ENCODE measurements at places on chromosomes 11 and 22.

GRCh38 chr11:28176351-28176750 is 68.2 kb downstream of the METTL15 start:
- no peak for DNase-seq

DNA sequence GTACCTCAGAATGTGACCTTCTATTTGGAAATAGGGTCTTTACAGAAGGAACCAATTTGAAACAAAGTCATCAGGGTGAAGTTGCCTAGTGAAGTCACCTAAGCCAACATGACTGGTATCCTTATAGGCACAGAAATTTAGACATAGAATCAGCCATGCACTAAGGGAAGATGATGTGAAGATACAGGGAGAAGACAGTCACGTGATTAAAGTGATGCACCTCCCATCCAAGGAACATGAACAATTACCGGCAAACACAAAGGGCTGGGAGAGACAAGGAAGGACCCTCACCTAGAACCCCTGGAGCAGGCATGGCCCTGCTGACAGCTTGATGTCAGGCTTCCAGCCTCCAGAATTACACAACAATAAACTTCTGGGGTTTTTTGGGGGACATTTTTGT is 3.2 kb upstream of the CRYBB2 start:
- DNase-seq: no peak

DNA sequence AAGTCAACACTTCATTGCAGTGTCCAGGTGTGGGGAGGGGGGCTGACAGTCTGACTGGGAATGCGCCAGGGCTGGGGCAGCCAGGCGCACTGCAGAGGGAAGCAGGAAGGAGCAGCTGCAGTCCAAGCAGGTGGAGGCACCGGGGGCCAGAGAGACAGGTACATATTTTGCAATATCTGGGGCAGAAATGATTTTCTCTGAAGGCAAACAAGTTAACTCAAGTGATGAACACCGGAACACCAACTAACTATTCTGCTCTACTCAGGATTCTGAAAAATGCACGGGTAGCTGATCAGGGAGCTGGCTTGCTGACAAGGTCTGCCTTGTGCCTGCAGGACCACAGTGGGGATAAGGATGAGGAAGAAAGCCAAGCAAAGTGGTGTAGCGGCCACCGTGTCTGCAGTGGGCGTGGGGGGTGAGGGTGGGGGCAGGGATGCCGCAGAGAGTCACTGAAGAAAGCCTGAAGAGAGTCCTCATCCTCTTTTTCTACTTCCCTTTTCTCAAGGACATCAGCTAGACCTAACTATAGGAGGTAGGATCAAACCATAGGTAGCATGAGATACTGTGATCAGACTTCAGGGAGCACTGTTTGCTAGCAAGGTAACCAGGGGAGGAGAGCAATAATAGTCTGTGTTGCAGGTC is 83.4 kb downstream of the SCN3B start:
- DNase-seq: no peak

- no peak for DNase-seq
Observed at GRCh38 chr11:110862407-110862806, 150.2 kb upstream of the ARHGAP20 start.

- no peak for DNase-seq
Observed at GRCh38 chr11:75244052-75244814, 3.7 kb downstream of the TPBGL start.

GRCh38 chr22:49306632-49307480 is 520.8 kb downstream of the BRD1 start:
- no peak for DNase-seq

DNA sequence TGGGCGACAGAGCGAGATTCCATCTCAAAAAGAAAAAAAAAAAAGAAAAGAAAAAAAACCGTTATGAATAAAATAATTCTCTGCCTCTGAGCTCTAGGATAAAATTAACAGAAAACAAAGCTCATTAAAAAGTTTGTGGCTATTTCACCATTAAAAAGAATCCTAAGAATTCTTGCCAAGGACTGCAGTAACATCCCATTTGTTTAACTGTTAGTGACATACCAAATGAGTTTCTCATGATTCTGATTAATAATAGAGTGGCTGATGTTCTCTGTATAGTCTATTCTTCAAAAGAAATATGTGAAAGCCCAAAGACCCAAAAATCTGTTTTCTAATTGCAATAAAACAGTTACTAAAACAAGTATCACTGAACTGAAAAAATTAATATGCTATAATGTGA is 19.7 kb downstream of the CLNS1A start:
- no peak for DNase-seq

- no peak for DNase-seq
Observed at GRCh38 chr11:28619846-28620540, 511.8 kb downstream of the METTL15 start.

DNA sequence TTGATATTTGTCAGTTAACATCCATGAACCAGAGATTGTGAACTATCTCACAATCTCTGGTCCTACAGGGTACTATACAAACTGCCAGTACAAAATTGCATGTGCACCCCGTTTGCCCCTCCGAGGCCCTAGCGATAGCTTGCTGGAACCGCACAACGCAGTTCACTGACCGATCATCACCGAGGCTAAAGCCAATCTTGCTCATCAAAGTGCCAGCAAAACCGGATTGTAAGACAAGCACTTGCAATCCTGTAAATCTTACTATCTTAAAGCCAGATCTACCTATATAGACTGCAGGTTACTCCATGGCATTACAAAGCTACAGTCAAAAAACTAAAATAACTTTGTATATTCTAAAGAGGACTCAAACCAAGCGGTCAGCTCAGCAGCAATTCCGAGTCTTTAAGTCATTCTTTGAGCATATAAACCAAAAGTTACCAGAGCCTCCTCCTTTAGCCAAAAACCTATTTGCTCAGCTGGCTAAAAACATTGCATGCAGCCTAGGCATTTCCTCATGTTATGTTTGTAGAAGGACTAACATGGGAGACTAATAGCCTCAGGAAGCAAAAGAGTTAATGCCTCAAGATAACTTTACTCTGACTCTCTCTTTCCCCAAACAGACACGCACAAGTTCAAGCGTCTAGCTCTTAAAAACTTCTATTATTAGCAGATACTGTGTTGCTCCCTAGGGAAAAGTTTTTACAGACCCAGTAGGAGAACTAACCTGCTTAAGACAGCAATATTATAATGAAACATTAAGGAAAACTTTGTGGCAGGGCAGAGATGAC is 30.7 kb upstream of the CPT1A start:
- DNase-seq: no peak

- peak; percentile 38 for DNase-seq
Observed at GRCh38 chr11:116415095-116415494, 357.7 kb downstream of the BUD13 start.

GRCh38 chr11:2377511-2378443 is 667 bp downstream of the CD81 start:
- DNase-seq: peak; percentile 87

DNA sequence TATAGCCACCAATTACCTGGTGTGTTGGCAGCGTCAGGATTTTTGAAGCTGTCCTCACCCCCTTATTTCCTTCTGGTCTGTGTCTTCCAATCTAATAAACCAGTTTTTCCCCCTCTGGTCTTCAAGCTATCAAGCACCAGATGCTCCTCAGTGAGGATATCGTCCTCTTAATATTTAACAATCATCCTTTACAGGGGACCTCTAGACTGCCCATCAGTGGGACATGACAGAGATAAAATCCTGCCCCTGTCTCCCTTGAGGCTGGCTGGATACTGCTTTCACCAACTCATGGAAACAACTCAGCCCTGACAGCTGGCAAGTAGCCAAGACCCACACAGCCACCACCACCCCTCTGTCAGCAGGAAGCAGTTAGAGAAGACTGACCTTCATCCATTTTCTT is 421.0 kb upstream of the API5 start:
- DNase-seq: no peak

DNA sequence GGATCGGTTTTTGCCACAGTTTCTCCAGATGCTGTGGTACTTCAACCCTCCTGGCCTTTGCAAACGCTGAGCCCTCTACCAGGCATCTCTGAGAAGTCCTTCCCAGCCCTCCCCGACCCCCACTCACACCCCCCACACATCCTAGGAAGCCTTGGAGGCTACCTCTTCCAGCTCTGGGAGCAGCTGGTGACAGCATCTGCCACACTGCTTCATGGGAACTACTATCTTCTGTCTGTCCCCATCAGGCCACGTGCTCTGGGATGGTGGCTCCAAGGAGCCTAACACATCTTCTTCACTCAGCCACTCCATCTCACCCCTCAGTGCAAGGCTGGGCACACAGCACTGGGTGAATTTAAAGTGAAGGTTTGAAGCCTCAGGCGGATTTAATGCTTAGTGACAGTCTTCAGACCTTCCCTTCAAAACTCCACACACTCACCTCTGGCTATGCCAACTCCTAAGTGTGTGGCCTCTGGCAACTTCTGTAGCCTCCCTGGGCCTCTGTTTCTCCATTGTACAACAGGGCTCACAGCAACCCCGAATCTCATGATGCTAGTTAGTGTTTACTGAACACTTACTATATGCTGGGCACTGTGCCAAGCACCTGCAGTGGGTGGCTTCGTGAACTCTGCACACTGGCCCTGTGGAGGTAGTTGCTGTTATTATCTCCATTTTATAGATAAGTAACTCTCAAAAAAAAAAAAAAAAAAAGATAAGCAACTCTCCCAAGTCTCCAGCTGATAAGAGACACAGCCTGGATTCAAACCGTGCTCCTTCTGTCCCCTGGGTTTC is 7.3 kb upstream of the TP53I11 start:
- DNase-seq: no peak

GRCh38 chr11:60530454-60531100 is 15.4 kb downstream of the MS4A13 start:
- no peak for DNase-seq

DNA sequence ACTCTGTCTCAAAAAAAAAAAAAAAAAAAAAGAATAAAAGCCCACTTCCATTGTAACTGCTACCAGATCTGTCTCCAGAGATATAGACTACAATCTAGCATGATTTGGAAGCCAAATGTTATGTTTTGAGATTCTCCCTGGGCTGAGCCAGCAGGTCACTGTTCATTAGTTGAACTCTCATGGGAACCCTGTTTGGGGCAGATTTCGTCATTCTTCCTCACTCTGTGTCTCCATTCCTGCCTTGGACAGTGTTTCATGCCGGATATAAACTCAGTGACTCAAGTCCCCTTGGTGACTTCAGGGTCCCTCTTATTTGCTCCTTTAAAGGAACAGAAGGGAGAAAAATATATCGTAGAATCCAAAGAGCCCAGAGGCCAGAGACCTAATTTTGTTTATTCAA is 378.1 kb downstream of the LARGE1 start:
- DNase-seq: no peak

DNA sequence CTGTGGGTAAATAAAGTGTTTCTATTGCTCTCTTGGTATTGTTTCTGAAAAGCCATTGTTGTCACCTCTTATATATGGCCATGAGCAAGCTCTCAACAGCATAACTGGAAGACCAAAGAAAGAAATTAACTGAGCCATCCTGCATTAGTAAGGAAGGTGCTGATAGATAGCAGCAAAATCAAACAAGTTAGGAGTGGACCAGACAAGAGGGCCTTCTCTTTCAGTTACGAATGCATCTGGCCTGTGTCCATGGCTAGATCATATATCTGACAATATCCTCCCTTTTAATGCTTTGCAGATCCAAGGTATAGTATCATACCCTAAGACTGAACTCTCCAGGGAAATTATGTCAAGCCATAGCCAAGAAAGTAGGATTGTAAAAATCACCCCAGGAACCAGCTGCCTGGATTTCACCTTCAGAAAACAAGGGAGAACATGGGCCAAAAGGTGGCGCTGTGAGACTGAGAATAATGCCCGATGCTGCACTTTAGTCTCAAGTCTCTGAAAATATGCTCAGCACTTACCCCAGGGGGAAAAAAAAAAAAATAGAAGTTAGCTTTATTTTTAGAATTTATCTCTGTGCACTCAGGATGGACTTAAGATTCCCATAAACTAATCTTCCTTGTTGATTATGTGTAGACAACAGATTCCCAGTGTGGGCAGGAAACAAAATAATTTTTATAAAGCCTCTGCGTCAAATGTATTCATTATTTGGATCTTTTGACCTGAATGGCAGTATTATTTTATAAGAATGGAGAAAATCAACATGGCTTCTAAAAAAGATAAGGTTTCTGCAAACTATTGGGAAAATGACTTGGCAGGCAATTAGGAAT is 415.1 kb downstream of the ETS1 start:
- peak; percentile 95 for DNase-seq

DNA sequence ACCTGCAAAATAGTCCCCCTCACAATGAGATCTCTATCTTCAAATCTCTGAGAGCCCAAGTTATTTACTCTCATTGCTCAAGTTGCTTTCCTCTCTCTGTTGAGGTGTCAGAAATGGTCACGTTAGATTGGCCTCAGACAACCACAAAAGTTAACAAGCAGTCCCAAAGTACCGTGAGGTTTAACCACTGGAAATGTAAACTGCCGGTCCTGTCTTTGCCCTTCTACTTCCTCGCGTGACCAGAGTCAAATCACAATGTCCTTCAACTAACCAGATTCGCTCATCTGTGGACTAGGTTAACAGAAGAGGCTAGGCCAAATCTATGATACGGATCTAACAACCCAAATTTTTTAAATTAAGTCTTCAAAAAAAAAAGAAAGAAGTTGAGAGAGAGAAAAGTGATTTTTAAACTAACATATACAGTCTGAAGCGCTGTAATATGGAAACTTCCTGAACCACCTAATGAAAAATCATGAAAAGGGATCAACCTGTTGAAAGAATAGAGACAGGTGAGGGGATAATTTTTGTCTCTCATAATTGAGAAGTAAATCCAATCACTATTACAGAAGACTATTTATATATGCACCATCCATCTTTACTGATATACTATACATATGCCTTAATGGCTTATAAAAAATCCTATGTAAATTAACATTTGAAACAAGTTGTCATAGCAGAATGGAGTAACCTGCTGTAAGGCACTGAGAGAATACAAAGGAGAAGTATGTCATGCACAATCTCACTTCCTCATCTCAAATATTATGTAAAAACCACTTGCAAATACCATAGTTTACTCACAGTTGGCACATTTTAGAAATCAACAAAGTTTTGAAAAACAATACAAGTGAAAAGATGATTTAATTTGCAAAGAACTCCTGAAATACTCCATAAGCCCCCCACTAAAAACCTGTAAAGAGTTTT is 3.3 kb upstream of the JAML start:
- DNase-seq: no peak

DNA sequence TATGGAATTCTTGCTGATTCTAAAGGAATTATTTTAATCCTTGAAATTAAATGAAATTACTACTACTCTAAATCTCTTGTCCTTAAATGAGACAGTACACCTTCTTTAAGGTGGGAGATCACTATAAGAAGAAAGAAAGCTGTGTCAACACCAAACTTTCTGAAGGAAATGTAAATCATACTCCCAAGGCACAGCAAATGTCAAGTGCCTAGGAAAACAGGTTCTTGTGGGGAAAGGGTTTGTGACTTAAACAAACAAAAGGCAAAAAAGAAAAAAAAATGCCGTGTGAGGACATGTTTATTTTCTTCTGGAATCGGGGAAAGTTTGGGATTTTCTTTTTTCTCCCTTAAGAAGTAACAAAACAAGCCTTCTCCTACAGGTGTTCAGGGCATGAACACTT is 745.1 kb downstream of the DLG2 start:
- no peak for DNase-seq

- DNase-seq: no peak
Observed at GRCh38 chr11:69385832-69386427, 92.0 kb downstream of the MYEOV start.

- no peak for DNase-seq
Observed at GRCh38 chr22:20436768-20437612, 635 bp downstream of the SCARF2 start.

- DNase-seq: no peak
Observed at GRCh38 chr11:88597387-88597786, 259.9 kb upstream of the CTSC start.
